NCI-H2081 treated with DMSO at 0.1 percent for 48 hours (cell line): ENCODE measurements at places on chromosomes 11 and 22.

DNA sequence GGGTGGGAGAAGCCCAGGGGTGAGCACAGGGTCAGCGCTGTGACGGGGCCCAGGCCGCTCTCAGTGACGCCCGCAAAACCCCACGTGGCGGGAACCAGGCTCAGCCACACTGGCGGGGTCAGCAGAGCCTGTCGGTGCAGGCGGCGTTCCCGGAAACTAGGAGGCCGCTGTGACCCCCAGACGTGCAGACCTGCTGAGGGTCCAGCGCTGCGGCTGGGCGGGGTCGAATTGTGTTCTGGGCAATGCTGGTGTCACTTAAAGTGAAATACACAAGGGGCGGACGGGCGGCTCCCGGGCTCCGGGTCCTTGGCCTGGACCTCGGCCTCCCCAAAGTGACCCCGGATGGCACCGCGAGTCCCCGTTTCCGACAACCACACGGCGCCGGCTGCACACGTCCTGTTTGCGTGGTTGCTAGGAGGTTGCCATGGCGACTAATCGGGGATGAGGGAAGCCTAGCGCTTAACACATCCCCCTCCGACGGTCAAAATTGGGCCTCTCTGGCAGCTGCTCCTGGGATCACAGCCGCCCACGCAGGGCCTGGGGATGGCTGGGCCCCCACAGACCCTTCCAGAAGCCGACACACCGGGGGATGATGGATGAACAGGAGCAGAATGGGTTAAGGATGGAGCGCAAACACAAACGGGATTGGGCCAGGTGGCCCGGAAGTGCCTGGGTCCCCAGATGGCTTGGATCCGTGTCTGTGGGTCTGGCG is 81.7 kb upstream of the PRR5 start:
- no peak for DNase-seq

DNA sequence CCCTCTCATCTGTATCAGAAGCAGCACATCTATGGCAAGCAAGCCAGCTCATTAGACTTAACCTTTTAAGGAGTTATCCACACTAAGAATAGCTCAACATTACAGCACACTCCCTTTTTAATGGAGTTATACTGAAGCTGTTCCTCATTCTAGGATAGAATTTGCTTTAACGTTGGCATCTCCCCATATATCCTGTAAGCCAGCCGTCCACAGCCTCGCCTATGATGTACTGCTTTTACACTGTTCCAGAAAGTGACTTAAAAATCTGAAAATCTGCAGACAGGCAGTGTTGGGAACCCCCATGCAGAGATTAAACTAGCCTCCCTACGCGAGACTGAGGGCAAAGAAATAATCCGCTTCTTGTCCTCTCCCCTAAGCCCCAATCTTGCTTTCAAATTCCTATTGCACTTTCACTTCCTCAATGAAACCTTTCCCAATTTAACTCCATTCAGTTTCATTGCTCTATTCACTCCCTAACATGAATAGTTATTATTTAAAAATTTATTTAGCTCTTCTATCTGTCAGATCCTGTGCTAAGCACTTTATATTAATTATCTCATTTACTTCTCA is 225.0 kb downstream of the BLID start:
- DNase-seq, result no peak

DNA sequence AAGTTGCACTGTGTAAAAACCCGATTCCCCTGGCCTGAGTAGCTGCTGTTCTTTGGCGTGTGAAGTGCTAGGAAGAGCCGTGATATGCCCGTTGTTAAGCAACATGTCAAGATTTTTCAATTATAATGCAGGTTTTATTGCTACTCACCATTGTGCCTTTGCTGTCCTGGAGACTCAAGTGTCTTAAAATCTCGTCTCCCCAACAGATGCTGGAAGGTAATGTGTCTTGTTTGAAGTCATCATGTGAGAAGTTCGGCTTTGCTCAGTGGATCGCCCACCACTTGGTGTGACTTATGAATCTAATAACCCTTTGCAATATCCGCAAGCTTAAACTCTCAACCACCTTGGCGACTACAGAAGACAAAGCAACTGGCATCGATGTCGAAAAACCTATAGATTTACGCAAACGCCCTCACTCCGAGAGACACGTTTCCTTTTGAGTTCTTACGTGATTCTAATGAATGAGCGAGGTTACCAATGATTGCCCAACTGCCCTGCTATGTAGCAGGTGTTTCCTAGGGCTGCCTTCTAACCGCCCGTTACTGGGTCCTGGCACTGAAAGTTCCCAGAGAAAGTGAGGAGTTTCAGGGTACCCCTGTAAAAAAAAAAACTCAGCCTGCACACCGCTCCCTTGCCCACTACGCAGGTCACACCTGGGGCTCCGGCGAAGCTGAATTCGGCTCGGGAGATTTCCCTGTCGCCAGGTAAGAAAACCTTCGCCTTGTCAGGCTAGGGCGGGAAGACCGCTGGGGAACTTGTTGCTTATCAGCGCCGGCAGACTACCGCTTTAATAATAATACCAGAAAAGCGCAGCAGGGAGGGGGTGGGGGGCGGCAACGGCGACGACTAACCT is 21.2 kb upstream of the BDNF start:
- DNase-seq, result no peak

GRCh38 chr11:66467034-66467659 is 442 bp downstream of the PELI3 start:
- DNase-seq, result no peak

DNA sequence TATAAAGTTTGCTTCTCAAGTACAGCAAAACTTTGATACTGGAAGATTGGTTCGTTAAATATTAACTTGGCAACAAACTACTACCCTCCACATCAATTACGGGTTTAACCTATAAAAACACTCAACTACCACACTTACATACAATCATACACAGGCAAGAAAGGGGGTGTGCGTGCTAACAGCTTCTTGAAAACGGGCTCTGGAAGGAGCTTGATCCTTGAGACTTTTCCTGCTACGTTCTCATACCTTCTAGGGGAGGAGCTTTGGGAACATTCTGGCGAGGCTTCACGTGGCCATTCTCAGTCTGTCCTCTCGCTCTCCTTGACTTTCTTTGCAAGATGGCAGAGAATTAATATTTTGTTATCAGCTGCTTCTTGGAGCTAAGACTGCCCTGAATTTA is 6.8 kb upstream of the ESAM start:
- no peak for DNase-seq
